ENCODE measurements at places on chromosomes 5 and 9.

DNA sequence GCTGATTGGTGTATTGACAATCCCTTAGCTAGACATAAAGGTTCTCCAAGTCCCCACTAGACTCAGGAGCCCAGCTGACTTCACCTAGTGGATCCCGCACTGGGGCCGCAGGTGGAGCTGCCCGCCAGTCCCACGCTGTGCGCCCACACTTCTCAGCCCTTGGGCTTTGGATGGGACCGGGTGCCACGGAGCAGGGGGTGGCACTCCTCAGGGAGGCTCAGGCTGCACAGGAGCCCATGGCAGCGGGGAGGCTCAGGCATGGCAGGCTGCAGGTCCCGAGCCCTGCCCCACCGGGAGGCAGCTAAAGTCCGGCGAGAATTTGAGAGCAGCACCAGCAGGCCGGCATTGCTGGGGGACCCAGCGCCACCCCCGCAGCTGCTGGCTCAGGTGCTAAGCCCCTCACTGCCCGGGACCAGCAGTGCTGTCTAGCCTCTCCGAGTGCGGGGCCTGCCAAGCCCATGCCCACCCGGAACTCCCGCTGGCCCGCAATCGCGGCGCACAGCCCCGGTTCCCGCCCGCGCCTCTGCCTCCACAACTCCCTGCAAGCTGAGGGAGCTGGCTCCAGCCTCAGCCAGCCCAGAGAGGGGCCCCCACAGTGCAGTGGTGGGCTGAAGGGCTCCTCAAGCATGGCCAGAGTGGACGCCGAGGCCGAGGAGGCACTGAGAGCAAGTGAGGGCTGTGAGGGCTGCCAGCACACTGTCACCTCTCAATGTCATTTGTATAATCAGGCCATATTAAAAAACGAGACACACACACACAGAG, 437.2 kb downstream of the CSNK1G3 start:
- no peak for DNase-seq

- DNase-seq: no peak
Observed at GRCh38 chr9:91223000-91223399, 138.7 kb downstream of the AUH start.

GRCh38 chr5:61653807-61654580, 321.9 kb downstream of the ZSWIM6 start:
- DNase-seq: no peak

- no peak for DNase-seq
Observed at GRCh38 chr9:114480746-114481435, 24.4 kb downstream of the WHRN start.

GRCh38 chr5:138927979-138928378, 52.8 kb upstream of the LRRTM2 start:
- no peak for DNase-seq

DNA sequence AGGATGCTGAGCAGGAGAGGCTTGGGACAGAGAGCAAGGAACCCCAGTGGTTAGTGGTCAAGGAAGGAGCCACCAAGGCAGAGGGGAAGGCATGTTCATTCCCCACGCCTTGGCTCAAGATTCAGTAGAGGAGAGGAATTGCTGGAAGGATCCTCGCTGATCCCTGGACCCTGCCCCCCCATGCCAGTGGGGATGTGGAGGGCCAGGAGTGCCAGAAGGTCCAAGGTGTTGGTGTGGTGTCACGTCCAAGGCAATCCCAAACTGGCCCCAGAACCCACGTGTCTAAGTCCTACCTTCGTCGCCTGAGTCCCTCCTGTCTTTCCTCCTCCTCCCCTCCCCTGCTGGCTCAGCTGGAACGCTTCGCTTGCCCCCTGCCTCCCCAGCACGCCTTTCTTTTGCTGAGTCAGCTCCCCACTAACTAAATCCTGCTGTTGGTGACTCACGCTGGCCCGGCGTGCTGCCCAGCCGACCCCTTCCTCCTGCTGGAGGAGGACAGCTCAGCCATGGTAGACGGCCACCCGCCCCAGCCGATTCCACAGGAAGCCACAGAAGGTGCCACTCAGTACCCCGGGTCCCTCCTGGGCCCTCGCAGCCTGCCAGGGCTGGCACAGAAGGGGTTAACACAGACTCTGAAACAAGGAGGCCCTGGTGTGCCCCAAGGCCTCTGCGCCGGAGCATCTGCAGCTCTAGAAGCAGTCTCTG, 37.6 kb upstream of the ORM1 start:
- no peak for DNase-seq

GRCh38 chr5:107820429-107820828, 149.7 kb upstream of the EFNA5 start:
- no peak for DNase-seq

DNA sequence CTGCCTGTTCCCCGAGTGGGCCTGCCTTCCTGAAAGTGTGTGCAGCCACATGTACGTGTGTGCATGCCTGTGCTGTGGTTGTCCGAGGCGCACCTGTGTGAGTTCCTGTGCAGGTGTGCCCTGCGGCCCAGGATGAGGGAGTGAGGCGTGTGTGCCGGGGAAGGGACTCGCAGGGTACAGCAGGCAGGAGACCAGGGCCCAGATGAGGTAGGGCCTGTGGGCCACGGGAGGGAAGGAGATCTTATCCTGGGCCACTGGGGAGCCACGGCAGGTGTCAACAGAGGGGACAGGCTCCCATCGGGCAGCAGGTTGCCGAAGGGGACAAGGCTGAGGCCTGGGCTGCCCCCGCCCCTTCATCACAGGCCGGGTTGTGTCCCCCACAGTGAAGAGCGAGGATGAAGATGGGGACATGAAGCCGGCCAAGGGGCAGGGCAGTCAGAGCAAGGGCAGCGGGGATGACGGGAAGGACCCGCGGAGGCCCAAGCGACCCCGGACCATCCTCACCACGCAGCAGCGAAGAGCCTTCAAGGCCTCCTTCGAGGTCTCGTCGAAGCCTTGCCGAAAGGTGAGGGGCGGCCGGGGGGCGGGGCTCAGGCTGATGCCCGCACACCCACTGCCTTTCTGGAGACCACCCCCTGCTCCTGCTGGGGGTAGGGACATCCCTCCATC, 79.2 kb downstream of the LMX1B start:
- DNase-seq: no peak

DNA sequence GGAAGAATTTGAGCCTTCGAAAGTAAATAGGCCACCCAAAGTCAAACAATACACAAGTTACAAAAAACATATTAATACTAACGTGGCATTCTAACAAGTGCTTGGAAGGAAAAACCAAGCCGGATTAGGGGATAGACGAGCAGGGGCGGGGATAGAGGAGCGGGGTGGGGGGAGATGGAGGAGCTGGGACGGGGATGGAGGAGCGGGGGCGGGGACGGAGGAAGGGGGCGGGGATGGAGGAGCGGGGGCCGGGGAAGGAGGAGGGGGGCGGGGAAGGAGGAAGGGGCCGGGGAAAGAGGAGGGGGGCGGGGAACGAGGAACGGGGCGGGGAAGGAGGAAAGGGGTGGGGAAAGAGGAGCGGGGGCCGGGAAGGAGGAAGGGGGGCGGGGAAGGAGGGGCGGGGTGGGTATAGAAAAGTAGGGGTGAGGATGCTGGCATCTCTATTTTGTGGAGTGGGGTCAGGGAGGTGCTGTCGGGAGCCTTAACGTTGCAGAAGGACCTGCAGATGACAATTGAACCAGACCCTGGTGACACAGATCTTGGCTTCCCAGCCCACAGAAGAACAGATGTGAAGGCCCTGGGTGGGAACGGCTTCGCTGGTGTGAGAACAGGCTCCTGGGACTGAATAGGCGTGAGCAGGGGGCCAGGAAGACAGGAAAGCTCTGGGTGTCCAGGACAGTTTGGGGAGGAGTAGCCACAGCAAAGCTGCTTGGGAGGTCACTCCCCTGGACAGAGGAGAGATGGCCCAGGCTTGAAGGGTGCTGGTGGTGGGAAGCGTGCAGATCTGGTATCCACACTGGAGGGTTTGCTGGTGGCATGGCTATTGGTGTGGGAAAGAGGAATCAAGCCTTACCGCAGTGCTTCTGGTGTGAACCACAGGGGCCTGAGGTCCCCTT, 233.3 kb upstream of the DAP start:
- no peak for DNase-seq

DNA sequence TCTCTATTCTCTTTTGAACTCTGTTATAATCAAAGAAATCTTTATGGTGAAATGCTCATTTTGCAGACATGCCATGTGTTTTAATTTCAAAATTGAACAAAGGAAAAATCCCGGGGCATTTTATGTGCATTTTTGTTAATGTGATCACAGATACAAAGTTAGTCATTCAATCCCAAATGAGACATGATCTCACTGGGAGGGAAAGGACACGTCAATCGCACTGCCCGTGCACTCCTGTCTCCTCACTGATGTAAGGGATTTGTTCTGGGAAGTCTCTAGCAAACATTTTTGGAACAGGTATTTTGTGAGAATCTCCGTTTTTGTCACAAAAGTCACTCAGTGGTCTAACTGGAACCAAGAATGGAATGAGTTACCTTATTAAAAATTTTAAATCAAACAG, 97.9 kb upstream of the RANBP6 start:
- no peak for DNase-seq

- DNase-seq: no peak
Observed at GRCh38 chr9:86298873-86299272, 16.5 kb upstream of the ISCA1 start.

DNA sequence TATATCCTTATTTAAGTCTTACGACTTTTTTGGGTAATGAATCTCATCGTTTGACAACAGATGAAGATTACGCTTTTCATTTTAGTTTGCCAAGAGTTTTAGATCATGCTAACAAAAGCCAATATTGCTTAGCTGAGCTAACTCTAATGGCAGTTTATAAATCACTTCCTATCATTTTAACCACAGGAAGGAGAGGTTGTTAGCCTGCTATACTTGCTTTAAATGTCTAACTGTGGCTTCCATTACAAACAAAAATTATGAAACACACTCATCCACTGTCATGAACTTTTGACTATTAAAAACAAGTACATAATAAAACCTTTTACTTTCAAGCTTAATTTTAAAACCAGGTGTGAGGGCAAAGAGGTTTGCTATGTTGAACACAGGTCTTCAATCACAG, 53.7 kb upstream of the ANKH start:
- no peak for DNase-seq

- DNase-seq: no peak
Observed at GRCh38 chr9:34773955-34774354, 64.0 kb upstream of the CCL21 start.

DNA sequence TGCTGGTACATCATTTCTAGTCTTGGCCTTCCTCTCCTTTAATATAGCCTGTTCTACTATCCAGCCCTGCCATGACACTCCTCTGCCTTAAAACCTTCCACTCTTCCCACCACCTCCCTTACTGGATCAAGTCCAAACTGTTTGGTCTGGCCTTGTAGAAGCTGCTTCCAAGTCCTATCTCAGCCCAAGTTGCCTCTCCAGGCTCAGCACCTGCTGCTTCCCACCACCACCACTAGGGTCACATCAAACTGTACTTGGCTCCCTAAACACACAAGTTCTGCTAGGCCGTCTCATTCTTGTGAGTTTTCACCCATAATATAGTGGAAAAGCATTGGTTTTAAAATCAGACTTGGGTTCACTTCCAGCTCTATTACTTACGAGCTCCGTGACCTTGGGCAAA, 1.4 kb downstream of the NDUFA8 start:
- DNase-seq: no peak

GRCh38 chr9:131310833-131311554, 21.5 kb downstream of the PLPP7 start:
- peak; percentile 49 for DNase-seq

GRCh38 chr9:34084562-34084961, 35.9 kb upstream of the UBAP2 start:
- no peak for DNase-seq

DNA sequence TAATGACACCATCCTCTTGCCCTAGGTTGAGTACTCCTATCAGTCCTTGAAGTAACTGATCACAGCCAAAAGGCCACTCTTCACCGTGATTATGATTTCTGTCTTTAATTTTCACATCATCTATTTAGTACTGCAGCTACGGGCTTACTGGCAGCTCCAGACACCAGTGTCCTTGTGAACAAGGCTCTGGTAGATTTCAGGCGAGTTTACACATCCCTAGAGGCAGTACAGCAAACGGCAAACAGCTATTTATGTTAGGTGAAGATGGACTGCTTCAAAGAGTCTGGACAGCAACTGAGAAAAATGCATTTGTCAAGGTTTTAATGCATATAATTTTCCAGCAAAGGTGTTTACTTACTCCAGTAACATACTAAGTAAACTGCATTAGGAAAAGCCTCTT, 396.9 kb downstream of the KDM4C start:
- DNase-seq: no peak

- DNase-seq: no peak
Observed at GRCh38 chr5:58359981-58360380, 99.9 kb downstream of the PLK2 start.

DNA sequence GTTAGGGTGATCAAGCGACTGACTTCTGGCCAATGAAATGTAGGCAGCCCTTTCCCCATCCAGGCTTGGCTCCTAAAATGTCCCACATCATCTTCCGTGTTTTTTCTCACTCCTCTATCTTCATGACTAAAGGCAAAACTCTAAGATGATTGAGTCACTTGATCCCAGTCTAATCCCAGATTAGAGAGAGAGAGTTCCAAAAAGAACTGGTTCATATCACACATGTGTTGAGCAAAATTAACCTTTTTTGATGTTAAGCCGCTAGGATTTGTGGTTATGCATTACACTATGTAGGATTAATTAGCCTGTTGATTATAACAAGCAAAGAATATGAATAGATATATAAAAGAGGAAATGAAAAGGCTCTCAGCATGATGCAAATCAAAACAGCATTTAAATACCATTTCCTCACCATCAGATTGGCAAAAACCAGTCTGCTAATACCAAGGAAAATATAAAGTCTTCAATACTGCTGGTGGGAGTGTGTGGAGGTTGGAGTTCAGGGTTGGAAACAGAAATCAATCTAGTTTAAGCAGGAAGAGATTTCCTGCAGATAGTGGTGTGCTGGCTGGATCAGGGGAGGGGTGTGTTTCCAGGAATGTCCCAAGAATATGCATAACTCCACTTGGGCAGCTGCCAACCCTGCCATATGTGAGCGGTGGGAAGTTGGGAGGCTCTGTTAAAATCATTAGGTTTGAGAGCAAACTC, 187.6 kb upstream of the S1PR3 start:
- DNase-seq: no peak

DNA sequence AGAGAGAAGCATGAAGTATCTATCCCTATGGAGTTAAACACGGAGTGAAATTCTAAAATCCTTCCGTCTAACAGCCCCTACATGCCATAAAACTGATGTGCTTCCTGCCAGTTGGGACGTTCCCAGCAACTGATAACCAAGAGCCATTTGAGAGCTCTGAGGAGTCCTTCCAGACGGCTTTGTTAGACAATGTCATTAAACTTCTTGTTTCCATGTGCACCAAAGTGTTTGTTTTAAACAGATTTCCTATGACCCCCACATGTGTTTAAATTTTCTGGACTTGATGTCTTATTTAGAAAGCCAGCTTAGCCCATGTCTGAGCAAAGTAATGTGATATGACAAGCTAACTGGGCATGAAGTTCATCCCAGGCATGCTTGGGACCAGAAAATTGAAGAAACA, 57.2 kb upstream of the LPAR1 start:
- DNase-seq: no peak

Measured in central memory CD8-positive, alpha-beta T cell (primary cell).